ENCODE measurements at places on chromosomes 16 and 17.

GRCh38 chr16:28237754-28238357, 26.1 kb upstream of the XPO6 start:
- DNase-seq, result no peak

DNA sequence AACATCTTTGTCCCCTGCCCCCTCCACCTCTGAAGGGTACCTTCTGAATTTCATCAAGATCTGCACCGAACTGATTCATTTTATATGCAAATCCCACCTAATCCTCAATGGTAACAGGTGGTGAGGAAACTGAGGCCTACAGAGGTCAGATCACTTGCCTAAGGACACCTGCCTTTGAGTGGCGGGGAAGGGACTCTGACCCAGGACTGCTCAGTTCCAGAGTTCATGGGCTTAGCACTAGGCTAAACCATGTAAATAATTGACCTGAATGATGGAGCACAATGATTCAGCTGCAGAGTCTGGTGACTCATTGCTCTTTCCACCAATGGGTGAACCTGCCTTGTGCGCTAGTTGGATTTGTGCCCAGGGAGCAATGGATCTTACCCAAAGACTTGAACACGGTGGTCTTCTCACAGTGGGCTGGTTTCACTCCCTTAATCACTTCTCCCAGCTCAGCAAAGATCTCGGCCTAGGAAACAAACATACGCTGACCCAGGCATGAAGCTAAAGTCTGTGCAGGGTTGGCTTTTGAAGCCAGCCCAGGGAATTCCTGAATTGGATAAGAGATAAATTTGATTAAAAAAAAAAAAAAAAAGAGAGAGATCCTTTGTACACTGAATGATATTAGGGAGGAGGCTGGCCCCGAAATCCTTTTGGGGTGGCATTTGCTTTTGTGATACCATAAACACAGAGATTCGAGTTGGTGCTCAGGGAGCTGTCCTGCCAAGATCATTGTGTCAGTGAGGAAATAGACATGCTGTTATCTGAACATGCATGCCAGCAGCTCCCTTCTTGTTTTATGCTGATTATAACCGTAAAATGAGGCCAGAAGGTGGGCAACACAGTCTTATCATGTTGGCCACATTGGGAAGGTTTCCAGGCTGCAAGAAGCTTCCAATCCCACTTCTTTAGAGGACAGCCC, 17.0 kb downstream of the CRYM start:
- no peak for DNase-seq

GRCh38 chr17:50171371-50172071, 5.7 kb downstream of the SGCA start:
- DNase-seq, result no peak

- no peak for DNase-seq
Observed at GRCh38 chr17:2500446-2500845, 11.2 kb downstream of the METTL16 start.

- DNase-seq, result no peak
Observed at GRCh38 chr16:12586701-12587100, 217.0 kb downstream of the CPPED1 start.

- peak; percentile 31 for DNase-seq
Observed at GRCh38 chr16:84597931-84598351, 19.9 kb downstream of the COTL1 start.
